GM12878 (cell line): ENCODE measurements at places on chromosomes 13 and 19. TPM values are rescaled to one million over a fixed set of nuclear protein-coding genes. Genes with fewer than 3 reads are reported as not detected.

DNA sequence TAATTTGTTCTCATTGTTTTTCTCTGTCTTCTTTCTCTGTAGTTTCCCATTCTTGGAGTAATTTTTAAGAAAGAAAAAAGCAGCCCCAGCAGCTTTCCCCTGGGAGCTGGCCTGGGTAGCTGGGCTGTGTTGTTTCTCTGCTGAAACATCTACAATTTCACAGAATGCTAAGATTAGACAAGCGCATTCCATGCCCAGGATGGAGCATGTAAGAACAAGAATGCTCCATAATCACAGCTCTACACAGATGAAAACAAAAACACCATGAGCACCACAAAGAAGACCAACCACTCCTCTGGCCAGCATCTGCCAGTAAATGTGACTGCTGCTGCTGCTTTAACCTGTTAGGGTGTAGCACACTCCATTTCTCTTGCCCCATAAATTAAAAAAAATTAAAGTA, 239.2 kb upstream of the SLITRK1 start:
- no peak for DNase-seq

GRCh38 chr13:73665261-73665660, 468.9 kb downstream of the KLF12 start:
- no peak for DNase-seq

- DNase-seq: no peak
Observed at GRCh38 chr13:48829536-48829935, 146.2 kb upstream of the FNDC3A start.

GRCh38 chr19:31085125-31085524, 264.1 kb downstream of the TSHZ3 start:
- no peak for DNase-seq

The TEX101 gene
- total RNA-seq: not detected in 2 replicates

The MYH14 gene
- 0.27 and 0.69 TPM in 2 replicates for total RNA-seq
